ENCODE measurements at places on chromosomes 13 and 19.

DNA sequence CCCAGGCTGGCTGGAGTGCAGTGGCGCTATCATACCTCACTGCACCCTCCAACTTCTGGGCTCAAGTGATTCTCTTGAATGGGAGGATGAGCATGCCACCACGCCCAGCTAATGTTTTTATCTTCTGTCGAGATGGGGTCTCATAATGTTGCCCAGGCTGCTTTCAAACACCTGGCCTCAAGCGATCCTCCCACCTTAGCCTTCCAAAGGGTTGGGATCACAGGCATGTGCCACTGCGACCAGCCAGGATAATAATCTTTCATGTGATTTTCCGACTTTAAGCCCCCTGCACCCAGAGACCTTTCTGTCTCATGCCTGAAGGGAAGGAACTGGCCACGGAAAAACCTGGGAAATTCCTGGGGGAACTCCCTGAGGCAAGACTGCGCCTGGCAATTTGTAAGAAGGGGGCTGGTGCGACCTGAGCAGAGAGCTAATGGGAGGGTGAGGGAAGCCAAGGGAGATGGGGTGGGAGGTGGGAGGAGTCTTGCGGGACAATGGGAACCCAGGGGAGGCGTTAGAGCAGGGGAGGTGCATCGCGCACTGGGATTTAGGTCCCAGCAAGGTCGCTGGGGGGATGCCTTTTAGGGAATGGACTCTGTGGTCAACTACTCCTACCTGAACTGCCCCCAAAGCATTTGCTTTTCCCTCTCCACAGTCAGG is 1.2 kb upstream of the CCDC124 start:
- no peak for DNase-seq

DNA sequence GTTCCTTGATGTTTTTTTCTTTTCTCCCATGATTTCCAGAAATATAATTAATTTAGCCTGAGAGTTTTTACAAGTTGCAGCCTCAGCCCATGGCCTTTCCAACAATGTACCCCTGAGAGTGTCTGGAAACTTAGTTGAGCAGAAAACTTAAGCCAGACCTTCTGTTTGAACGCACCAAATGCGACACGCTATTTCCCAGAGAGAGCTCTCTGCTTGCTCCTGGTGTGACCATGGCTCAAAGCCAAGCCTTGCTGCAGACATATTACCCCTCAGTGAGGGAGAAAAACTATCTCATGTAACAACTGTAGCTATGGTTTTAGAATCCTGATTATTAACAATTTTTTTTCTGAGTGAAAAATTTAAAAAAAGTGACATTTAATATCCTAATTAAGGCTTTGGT is 1204.5 kb upstream of the SLC10A2 start:
- DNase-seq: no peak

DNA sequence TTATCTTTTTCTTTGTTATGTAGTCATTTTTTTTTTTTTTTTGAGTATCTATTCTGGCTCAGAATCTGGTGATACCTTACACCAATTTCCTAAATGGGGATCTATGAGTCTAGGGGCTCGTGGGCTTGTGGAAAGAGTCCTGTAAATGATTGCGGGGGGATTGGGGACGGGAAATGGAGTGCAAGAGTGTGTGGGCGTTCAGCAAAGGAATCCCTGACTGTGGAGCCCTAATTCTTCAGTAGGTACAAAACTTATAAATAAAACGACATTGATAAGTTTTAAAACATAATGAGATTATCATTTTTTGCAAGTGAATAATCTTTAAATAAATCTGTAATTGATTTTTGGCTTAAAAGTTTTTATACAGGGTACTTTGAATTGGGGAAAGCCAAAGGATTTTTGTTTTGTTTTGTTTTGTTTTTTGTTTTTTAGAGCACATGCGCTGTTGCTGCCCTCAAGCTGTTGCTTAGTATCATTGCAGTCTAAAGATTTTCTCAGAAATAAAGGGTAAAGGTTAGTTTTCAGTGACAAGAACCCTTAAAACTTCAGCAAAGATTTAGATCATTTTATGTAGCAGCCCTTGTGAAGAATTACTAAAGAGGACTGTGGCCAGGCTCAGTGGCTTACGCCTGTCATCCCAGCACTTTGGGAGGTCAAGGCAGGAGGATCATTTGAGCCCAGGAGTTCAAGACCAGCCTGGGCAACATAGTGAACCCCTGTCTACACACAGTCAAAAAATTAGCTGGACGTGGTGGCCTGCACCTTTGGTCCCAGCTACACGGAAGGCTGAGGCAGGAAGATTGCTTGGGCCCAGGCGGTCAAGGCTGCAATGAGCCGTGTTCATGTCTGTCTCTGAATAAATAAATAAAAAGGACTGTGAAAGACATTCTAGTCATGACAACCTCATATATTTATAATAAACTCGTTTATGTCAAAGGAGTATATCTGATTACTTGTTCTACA is 1.7 kb downstream of the ERCC5 start:
- DNase-seq: peak; percentile 22

DNA sequence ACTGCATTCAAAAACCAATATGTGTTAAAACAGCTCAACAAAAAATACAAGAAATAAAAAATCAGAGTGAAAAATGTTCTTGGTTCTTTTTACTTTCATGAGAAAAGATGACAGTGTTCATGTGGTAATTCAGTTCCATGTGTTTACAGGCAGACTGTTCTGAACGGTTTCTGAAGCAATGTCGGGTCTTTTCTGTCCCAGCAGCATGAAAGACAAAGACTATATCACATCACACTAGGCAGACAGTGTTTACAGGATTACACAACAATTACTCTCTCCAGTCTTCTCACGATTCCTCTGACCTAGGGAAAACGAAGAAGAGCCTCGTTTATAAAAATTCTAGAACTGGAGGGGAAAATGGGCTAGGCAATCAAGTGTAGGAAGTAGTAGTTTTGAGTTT is 83.4 kb downstream of the UBL3 start:
- no peak for DNase-seq

GRCh38 chr13:94181461-94182107 is 297.9 kb downstream of the DCT start:
- DNase-seq: no peak

Measured in naive thymus-derived CD4-positive, alpha-beta T cell (primary cell).